Mesenteric fat pad (tissue), 1 donor: ENCODE measurements at places on chromosomes 1 and 21. TPM values are rescaled to one million over a fixed set of nuclear protein-coding genes. Genes with fewer than 3 reads are reported as not detected.

DNA sequence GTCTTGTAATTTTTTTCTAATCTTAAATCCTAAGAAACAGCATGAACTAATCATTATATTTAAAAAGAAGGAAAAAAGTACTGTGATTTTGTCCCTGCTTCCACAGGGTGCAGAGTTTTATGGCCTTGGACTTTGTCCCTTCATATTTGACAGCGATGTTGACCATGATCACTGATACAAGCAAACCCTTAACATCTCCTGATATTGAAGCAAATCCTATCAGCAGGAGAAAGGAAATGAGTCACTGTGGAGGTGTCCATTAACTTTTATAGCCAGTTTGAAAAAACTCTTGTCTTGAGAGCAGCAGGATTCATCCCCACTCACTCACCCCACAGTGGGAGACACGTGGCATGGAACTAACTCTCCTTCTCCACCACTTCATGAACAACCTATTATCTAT, 5.1 kb upstream of the REG4 start:
- no peak for DNase-seq

DNA sequence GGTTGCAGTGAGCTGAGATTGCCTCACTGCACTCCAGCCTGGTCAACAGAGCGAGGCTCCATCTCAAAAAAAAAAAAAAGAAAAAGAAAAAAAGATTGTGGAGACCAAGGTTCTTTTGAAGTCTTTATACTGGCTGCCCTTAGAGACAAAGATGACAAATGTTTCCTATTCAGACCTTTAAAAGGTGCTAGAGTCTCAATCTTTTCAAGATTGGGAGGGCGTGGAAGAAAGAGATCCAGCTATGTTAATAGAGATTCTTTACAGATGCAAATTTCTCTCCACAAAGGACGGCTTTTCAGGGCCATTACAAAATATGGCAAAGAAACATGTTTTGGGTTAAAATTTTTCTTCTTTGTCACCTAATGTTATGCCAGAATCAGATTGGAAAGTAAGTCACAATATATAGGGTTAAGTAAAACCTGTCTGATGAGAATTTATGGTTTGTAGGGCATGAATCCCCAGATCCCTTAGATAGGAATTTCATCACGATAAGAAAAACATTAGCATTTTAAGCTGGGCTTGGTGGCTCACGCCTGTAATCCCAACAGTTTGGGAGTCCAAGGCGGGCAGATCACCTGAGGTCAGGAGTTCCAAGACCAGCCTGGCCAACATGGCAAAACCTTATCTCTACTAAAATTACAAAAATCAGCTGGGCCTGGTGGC, 13.0 kb upstream of the MORC3 start:
- DNase-seq, result no peak

DNA sequence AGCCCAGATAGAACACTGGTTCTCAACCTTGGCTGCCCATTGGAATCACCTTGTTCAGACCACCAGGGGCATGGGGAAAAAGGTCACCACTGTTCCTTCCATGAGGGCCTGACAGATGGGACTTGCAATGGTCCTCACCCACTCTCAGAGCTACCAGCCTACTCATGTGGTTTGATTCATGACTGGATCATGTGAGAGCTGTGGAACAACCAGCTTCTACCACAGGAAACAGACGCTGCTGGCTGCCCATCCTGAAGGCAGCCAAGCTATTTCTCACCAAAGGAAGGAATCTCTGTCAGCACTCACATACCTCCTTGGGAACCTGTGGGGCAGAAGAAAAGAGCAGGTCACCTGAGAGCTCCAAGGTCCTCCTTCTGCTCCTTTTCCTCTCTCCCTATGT, 53.6 kb downstream of the CAPN8 start:
- DNase-seq, result no peak

GRCh38 chr1:67484492-67484891, 54.3 kb upstream of the SERBP1 start:
- no peak for DNase-seq

DNA sequence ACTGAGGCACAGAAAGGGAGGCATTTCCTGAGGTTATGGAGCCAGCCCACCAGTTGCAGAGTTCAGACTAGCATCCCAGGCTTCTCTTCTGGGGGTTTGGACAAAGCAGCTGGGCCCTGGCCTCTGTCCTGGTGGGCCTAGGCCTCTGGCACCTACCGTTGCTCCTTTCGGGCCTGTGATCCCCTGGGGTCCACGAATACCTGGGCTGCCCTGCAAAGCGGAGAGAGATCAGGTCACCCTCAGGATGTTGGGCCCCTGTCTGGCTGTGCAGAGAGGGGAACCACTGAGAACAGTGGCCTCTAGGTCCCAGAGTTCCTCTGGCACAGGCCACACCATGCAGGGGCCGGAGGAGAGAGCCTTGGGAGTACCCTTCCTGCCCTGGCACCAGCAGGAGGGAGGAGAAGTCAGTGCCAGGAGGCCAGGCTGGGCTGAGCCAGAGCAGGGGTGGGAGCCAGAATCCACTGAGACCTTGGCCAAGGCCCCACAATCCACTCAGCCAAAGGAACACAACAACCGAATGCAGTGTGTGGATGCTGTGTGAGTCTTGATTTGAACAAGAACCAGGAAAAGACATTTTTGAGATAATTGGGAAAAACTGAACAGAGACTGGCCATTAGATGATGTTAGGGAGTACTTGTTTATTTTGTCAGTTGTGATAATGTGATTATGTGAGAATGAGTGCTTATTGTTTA, 8.9 kb downstream of the COL9A2 start:
- peak; percentile 69 for DNase-seq

- no peak for DNase-seq
These were observed 38.7 kb downstream of the GJA5 start for GRCh38 chr1:147721716-147722115.

Gene TTC22
- total RNA-seq, result not detected

Gene TCHH
- 1.1 TPM for total RNA-seq

Gene OR2L13
- not detected for total RNA-seq
